ENCODE measurements at places on chromosomes 3 and 15.

DNA sequence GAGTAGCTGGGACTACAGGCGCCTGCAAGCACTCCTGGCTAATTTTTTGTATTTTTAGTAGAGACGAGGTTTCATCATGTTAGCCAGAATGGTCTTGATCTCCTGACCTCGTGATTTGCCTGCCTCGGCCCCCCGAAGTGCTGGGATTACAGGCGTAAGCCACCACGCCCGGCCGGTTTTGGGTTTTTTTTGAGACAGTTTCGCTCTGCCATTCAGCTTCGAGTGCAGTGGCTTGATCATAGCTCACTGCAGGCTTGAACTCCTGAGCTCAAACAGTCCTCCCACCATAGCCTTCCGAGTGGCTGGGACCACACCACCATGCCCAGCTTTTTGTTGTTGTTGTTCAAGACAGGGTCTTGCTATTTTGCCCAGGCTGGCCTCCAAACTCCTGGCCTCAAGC, 16.0 kb upstream of the SCAP start:
- DNase-seq: no peak

DNA sequence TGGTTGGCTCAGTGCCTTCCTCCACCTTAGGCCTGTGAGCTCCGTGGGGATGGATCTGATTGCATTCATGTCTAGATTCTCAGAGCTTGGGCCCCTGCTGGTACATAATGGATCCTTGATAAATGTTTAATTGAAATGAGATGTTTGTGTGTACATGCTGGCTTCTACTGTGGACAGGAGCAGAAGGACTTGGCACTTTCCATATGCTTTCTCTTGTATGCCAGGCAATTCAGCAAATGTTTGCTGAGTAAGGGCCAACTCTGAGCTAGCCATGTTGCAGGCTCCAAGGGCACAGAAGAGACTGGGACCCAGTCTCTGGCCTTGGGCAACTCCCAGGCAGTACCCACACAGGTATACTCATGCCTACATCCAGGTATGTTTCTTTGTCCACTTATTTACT, 67.0 kb downstream of the RAB11A start:
- DNase-seq: no peak

GRCh38 chr3:30098243-30098642, 508.2 kb upstream of the TGFBR2 start:
- no peak for DNase-seq

GRCh38 chr3:63969876-63970275, 53.4 kb downstream of the PSMD6 start:
- DNase-seq: no peak

GRCh38 chr3:124438813-124439212, 291.4 kb upstream of the UMPS start:
- DNase-seq: no peak

All from stimulated activated CD8-positive, alpha-beta memory T cell treated with anti-CD3 and anti-CD28 coated beads, Interleukin-15, amount 100 ng/mL, for 48 hours (primary cell).